ENCODE measurements at places on chromosomes 3 and 15.

DNA sequence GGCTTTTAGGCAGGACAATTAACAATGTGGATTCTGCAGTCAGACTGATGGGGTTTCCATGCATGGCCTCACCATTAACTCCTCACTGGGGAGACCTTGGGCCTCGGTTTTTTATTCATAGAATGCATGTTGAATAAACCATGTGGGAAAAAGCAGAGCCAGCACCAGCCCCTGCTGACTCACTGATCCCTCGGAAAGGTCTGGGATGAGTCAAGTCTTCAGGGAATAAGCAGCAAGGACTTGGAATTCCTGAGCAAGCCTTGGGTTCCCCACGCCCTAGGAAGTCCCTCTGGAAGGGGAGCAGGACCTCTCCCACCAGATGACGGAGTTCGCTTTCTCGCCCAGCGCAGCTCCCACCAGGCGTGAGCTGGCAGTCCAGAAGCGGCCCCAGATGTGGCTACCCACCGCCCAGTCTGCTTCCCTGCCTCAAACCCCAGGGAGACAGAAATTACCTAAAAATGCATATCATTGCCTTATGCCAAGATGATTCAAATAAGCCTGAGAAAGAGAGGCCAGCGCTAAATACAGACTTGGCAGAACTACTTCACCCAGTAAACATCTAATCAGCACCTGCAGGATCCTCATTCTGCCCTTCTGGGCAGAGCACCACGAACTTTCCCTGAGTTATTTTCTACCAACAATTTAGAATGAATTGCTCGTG is 45.4 kb downstream of the BTD start:
- no peak for DNase-seq

DNA sequence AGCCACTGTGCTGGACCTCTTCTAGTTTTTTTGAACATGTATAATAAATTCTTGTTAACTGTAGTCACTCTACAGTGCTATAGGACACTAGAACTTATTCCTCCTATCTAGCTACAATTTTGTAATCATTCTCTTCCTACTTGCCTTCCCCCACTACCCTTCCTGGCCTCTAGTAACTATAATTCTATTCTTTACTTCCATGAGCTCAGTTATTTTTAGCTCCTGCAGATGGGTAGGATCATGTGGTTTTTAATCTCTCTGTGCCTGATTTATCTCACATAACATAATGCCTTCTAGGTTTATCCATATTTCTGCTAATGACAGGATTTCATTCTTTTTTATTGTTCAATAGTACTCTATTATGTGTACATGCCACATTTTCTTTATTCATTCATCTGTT is 113.2 kb upstream of the FGF7 start:
- no peak for DNase-seq

DNA sequence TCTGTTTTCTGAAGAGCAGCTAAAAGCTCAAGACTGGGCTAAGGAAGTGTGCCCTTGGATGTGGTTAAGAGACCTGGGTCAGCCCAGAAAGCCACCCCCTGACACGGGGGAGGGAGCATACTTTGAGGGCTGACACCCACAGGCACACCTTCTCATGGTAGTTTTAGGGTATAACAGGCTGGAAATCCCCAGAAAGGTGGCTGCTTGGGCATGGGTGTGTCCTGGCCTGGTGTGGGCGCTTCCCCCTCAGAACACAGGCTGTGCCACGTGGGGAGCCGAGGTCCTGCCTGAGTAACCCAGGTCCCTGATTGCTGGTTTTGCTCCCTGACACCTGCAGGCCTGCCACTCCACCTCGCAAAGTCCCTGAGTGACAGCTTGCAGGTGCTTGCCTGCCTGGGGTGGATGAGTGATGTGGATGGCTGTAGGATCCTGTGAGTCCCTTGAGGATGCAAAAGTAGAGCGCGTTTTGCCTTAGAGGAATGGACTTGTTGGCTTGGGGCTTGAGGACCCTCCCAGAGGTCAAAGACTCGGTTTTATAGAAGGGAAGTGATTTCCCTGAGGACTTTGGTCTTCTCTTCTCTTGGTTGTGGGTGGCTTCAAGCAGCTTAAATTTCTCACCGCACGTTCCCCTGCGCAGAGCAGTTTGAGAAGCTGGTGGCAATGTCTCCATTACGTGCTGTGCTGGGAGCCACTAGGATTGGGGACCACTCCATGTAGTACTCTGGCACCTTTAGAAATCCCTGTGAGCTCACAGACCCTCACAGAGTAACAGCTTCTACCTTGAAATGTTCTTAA is 94.4 kb downstream of the DNASE1L3 start:
- no peak for DNase-seq

DNA sequence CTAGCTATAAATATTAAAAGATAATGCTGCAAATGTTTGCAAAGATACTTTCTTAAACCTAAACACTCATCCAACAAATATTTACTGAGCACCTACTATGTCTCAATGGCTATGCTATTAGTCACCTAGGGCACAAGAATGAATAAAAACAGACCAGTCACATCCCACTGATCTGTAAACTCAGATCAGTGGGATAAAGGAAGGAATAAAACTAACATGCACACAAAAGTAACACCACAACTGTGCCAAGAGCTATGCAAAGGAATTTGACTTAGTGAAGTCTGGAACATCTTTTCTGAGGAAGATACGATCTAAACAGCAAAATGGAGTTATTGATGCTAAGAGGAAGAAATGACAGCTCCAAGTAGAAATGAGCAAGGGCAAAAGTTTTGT is 56.6 kb downstream of the CBLB start:
- no peak for DNase-seq

GRCh38 chr3:45110509-45110833 is 35.7 kb downstream of the CDCP1 start:
- no peak for DNase-seq
